Cerebellar cortex (tissue), 1 donor: ENCODE measurements at places on chromosomes 7 and 10.

GRCh38 chr7:55265836-55266642, 99.1 kb upstream of the LANCL2 start:
- DNase-seq, result no peak

DNA sequence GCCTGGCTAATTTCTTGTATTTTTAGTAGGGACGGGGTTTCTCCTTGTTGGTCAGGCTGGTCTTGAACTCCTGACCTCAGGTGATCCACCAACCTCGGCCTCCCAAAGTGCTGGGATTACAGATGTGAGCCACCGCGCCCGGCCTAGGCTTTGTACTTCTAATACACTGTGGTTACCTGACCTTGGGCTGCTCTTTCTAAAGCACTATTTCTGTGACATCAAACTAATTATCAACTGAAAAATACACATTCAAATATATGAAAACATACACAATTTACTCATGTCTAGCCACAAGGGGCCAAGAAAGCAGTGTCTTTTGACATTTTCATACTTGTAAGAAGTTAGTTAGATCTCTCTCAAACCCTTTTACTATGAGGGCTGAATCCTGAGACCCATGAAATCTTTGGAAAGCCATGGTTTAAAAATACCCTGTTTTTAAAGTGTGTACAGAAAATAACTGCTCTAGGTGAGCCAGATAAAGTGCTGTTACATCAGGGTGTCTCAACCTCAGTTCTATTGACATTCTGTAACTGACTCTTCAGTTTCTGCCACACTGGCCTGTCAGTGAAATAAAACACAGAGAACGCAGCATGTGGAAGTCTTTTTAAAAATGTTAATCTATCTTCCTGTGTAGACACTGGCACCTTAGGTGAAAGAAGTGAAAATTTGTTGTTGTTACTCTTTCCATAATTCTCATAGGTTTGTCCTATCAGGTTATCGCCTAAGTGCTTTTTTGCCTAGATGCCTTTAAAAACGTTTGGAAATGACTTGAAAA, 58.8 kb downstream of the CREM start:
- DNase-seq, result no peak

DNA sequence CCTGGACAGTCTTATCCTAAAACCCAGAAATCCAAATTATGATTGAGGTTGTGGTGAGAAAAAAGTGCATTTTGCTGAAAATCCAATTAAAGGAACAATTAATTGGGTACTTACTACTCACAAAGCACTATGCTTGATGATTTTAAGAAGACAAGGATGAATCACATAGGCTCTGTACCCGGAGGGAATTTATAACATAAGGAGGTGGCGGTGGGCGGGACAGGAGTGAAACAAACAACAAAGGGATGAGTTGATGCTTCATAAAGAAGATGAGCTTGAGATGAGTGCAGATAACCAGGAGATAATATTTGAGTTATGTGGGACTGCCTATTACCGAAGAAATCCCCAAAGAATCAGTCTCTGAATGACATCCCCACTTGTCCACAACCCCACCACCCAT, 171.1 kb upstream of the FZD8 start:
- DNase-seq, result no peak

DNA sequence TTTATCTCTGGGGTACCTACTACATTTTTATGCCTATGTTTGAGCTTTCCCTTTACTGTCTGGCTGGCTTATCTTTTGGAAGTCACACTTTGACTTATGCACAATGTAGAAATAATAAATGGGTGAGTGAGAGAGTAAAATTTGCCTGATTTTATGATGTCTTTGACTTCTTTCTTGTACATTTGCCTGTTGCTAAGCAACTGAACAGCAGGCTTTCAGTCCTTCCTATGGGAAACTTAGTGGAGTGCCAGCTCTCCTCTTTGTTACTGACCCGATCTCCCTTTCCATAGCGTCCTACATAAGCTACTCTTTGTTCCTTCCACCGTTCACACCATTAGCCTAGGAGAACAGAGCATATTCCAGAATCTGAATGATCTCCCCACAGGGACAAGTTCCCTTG, 4.2 kb downstream of the TAS2R60 start:
- DNase-seq, result no peak

- DNase-seq, result no peak
Measured at GRCh38 chr10:44476409-44477045, 91.6 kb upstream of the CXCL12 start.

DNA sequence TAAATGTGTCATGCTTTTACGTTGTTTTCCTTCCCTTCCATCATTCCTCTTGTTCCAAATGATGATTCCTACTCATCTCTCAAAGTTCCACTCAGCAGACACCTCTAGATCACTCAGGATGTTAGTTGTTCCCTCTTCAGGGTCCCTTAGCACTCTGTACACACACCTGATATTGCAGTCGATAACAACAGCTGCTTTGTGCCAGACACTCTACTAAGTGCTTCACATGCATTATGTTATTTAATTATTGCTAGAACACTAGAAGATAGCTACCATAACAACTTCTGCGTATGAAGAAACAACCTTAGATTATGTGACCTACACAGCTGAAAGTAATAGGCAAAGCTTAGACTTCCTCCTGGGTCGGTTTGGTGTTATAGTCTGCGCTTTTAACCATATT, 29.6 kb downstream of the PCBD1 start:
- no peak for DNase-seq

GRCh38 chr10:6202098-6202683, 541 bp upstream of the PFKFB3 start:
- no peak for DNase-seq

GRCh38 chr7:42744746-42745145, 167.1 kb downstream of the C7orf25 start:
- DNase-seq, result no peak

- DNase-seq, result no peak
Measured at GRCh38 chr10:71878327-71879034, 27.4 kb upstream of the PSAP start.

GRCh38 chr10:124597846-124598165, 136.2 kb downstream of the LHPP start:
- no peak for DNase-seq

GRCh38 chr10:63766745-63767137, 245.5 kb downstream of the REEP3 start:
- DNase-seq, result no peak

DNA sequence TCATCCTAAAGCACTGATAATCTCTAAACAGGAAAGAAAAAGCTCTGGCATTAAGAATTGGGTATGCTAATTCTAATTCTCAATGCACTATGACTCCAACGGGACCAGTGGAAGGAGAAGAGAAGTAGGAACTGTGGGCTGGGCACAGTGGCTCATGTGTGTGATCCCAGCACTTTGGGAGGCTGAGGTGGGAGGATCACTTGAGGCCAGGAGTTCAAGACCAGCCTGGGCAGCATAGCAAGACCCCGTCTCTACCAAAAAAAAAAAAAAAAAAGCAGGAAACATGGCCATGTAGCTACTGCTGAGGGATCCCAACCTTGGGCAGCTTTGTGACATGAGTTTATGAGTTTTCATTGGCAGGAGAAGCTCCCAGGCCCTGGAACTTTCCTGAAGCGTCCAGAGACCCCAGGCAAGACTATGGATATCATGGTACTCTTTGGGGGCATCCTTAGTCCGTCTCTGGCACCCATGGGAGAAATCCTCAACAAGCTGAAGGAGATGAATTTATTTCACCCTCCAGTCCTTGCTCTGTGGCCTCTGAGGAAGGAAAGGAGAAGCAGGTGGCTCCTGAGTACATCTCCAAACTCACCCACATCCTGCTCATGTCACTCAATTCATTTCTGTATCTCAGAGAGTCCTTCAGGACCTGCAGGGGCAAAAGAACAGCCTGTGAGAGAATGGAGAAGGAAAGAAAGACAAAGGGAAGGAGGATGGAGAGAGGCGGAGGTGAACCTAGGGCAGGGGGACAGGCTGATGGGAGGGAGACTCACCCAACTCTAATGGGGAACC, 99.5 kb downstream of the SPDYE5 start:
- no peak for DNase-seq

GRCh38 chr7:24827589-24827988, 70.3 kb upstream of the GSDME start:
- no peak for DNase-seq
